HuH-7 (cell line): ENCODE measurements at places on chromosomes 7 and 10.
A peak's percentile ranks its signal among the peaks of the same experiment; 100 is the strongest.

- DNase-seq = no peak
These were observed 17.7 kb upstream of the TTYH3 start for GRCh38 chr7:2613931-2614600.

- DNase-seq = no peak
These were observed 472.0 kb upstream of the AKR1E2 start for GRCh38 chr10:4353964-4354363.

DNA sequence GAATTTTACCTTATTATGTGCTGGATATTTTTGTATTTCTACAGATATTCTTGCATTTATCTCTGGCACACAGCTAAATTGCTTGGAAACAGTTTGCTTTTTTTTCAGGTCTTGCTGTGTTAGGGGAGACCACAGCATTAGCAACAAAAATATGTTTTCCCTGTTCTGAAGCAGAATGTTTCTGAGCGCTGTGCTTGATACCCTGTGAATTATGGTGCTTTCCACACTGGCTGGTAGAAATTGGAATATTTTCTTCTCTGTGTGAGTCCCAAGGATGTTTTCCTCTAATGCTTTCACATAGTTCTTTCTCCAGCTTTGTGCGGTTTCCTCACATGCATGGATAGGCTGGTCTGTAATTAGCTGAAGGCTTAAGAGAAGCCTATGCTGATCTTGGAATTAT lies 651.6 kb upstream of the IGFBP3 start:
- DNase-seq = no peak

- no peak for DNase-seq
These were observed 144.0 kb downstream of the PLPP4 start for GRCh38 chr10:120600871-120601649.

DNA sequence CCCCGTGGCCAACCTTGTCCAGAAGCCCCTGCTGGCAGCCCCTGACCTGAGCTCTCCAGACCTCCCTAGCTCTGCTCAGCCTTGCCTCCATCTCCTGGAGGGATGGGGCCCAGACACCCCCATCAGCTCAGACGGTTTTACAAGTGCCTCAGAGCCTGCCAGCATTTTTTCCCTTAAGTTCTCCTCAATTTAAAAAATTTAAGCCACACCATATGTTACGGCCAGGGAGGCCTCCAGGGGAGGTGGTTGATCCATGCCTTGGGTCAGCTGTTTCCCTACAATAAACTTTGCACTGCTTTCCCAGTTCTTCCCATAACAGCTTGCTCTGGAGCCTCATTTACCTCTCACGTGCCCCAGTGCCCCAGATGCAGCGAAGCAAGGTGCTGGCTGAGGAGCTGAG lies 143.5 kb downstream of the RGS10 start:
- DNase-seq = no peak

- DNase-seq = peak; percentile 45
These were observed 111.7 kb upstream of the MBL2 start for GRCh38 chr10:52883996-52884871.

- DNase-seq = peak; percentile 96
These were observed 56.8 kb downstream of the PARP12 start for GRCh38 chr7:140005754-140006503.

- DNase-seq = peak; percentile 30
These were observed 60.8 kb downstream of the RHOBTB1 start for GRCh38 chr10:60883187-60883586.

- no peak for DNase-seq
These were observed 42.3 kb downstream of the ENTPD1 start for GRCh38 chr10:95798096-95798855.

DNA sequence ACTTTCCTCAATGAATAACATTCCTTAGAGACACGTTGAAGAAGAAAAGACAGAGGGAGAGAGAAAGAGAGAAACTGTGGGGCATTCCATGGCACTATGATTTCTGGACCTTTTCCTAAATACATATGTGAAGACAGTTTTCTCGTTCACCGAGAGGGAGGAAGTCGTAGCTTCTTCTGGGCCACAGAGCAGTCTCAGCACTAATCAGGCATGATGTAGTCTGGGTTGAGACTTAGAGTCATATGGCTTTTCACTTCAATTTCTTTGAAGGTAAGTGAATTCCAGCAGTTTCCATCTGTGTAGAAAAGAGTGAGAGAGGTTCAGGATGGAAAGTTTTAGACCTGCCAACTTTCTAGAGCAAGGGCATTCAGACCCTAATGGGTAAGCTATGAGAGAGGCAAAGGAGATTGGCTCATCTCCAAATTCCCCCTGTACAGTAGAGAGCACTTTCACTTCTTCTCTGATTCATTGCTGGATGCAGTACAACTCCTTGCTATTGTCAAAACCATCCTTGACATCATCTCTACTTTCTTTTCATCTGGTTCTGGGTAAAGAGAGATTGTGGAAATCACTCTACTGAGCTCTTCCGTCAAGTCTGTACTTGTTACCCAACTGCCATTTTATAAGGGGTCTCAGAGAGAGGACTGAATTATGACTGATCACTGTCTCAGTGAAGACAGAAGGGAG lies 31.5 kb upstream of the OR9A4 start:
- DNase-seq = no peak

GRCh38 chr10:96260014-96260413 lies 11.4 kb downstream of the BLNK start:
- DNase-seq = no peak

DNA sequence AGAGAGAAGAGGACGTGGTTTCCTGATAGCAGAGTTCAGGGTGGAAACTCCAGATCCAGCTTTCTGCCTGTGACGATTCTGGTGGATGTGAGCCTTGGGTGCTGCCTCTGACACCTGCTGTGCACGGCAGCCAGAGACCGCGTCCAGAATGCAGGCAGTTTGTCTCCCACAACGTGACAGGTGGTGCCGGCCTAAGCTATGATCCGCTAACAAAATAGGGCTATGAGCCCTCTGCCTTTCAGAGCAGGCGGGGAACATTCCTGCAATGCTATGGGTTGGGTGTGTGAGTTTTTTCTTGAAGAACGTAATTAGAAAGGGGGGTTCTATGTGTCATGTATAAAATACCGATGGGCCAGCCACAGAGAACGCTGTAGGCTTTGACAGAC lies 297.3 kb upstream of the PRKCQ start:
- no peak for DNase-seq

DNA sequence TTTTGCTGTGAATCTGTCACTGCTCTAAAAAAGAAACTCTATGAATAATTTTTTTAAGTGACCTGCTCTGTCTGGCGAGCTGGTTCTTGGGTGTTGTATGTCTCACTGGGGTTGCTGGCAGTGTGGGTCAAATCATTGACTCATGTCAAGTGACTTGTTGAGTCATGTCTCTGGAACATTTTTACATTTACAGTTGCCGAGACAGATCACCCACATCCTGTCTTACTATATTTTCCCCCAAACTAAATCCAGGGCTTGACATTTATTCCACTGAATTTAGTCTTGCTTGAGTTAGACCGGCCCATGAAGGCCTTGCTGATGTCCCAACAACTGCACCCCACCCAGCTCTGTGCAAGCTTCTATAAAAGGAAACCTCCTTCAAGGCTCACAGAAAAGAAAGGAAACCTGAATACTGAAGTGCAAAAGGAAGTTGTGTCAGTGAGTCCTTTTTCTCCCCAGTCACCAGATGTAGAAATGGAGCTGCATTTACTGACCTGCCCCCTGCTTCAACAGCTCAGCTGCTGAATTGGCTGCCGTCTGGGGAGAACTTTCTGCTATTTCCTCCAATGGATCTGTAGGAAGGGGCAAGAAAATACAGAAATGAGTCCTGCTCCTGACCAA lies 290.3 kb downstream of the TNS3 start:
- DNase-seq = no peak

DNA sequence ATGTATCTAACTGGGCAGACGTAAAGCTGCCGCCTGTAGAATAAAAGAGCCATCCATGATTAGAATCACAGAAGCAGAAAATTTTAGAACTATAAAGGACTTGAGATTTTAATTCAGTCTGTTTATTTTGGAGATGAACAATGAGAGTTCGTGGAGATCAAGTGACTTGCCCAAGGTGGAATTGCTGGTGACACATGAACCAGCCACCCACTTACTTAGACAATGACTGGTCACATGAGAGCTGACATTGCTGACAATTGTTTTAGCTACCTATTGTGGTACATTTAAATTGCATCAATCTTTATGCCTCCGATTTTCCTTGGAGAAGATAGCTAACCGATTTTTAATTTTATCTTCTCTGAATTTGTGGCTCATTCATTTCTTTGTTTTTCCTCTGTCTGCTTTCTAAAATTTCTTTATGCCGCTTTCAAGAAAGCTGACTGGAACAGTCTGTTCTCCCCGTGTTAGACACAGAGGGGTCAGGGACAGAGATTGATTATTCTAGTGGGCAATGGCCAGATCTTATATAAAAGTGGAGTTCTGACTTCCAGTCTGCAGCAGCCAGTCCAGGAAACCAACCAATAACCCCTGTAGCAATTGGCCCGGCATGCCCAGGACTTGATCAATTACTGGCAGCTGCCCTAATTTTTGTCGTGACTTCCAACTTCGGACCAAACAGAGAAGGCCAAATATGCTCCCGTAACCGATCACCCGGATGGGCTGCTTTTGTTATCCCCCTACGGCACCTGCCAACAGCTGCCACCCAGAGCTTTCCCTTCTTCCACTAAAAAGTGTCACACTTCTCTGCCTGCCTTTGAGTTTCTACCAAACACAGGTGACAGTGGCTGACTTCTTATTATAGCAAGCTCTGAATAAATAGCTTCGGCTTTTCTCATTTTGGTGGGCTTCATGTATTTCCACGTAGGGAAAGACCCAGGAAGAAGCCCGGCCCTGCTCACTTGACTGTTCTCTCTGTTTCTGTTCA lies 241.6 kb downstream of the CAMK1D start:
- DNase-seq = no peak

GRCh38 chr7:107364787-107365186 lies 105.1 kb upstream of the GPR22 start:
- no peak for DNase-seq
